ENCODE measurements at places on chromosomes 1 and 21. TPM values are rescaled to one million over a fixed set of nuclear protein-coding genes. Genes with fewer than 3 reads are reported as not detected.

GRCh38 chr1:217812175-217812574 is 181.0 kb downstream of the SPATA17 start:
- no peak for ATAC-seq

- ATAC-seq = no peak
These were observed 91.7 kb downstream of the RHOU start for GRCh38 chr1:228827019-228827418.

DNA sequence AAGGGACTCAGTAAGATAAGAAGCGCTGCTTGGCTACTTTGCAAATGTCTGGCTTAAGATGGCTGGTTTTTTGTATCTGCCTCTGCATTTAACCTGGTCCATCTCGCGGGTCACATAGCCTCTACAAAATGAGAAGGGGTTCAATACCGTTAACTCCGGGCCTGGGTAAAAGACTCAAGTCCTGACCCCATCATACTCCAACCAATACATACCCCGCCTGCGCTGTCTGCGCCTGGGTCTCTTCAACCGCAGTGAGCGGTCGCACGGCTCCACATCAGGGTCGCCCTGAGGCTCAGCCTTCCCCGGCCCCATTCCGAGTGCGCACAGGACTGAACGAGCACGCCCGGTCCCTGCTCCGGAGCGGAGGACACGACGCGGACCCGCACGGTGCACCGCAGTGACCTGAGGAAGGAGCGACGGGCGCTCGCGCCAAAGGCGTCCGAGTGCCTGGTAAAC is 558 bp upstream of the PGD start:
- no peak for ATAC-seq

DNA sequence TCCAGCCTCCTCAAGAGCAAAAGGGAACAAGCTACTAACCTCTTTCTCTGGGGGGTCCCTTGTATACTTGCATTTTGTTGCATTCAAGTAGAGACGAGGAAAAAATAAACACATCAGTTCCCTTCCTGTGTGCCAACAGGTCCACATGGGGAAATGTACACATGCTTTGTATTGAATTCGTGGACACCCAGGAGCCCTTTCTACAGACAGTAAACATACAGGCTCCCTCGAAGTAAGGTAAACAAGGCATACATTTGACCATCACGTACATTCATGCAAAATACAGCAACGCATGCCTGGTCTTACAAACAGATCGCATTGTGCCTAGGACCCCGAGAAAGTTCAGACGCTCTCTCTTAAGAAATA is 1.1 kb downstream of the KCND3 start:
- no peak for ATAC-seq

SH2D1B gene
- 3.4 TPM for total RNA-seq

TMEM240 gene
- not detected for total RNA-seq

Data from esophagus mucosa (tissue), 1 donor.